Activated T-helper 1 cell treated with anti-CD3 and anti-CD28 coated beads, Interleukin-2, amount 50 U/mL, for 16 hours (primary cell): ENCODE measurements at places on chromosomes 11 and 22.

- DNase-seq = no peak
Measured at GRCh38 chr11:35180317-35181233, 41.6 kb downstream of the CD44 start.

GRCh38 chr11:77056814-77057402, 9.9 kb upstream of the CAPN5 start:
- DNase-seq = no peak

- no peak for DNase-seq
Measured at GRCh38 chr11:61482513-61482912, 26.0 kb upstream of the LRRC10B start.

DNA sequence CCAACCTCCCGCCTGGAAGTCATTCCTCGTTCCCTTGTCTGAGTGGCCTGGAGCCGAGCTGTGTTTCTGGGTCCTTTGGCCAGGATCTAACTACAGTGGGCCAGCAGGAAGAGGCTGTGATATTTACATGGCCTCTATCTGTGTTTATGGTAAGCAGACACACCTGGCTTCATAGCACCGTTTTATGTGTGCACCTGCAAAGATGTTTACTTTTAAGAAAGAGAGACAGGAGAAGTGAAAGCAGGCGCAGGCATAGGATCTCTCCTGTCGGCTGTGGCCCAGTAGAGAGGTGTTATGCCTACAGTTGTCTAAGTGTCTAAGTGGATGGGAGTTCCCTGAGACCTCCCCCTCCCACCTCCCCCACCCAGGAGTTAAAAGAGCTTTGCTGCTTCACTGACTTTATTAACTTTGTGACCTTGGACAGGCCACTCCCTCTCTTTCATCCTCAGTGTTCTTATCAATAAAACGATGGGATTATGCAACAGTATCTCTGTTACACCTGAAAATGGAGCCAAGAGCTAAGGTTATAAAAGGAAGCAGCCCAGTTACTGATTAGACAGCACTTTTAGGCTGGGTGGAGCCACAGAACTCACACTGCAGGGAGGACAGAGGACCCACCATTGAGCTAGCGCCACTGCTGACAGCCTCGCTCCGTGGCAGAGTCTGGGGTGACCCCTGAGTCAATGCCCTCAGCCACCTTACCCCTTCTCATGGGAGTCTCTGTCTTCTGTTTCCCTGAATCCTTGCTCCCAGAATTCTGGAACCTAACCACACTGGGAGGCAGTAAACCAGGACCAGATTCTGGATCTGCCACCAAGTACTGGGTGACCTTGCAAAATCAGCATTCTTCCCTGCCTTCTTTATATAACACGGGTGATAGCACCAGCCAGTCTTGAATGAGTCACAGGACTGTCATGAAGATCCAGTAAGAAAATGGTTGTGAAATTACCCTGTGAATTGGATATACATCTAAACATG, 22.0 kb downstream of the ST14 start:
- DNase-seq = no peak

GRCh38 chr11:119480380-119481020, 57.5 kb upstream of the THY1 start:
- DNase-seq = no peak

- DNase-seq = no peak
Measured at GRCh38 chr11:36389811-36390210, 93.7 kb downstream of the PRR5L start.

DNA sequence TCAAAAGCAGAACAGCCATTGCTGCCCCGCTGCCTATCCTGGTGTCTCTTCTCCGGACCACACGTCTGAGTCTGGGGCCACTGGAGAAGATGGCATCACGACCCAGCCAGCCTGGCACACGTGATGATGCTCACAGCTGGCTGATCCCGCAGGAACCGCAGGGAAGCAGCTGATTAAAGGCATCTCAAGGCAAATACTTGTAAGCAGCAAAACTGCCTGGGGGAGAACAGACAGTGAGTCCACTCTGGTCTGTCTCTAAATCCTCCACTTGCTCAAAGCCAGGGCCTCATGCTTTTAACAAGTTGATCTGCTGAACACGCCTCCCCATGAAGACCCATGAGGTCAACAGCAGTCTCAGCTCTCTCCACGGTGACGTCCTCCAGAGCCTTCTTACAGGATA, 108.6 kb downstream of the BRD1 start:
- DNase-seq = no peak

DNA sequence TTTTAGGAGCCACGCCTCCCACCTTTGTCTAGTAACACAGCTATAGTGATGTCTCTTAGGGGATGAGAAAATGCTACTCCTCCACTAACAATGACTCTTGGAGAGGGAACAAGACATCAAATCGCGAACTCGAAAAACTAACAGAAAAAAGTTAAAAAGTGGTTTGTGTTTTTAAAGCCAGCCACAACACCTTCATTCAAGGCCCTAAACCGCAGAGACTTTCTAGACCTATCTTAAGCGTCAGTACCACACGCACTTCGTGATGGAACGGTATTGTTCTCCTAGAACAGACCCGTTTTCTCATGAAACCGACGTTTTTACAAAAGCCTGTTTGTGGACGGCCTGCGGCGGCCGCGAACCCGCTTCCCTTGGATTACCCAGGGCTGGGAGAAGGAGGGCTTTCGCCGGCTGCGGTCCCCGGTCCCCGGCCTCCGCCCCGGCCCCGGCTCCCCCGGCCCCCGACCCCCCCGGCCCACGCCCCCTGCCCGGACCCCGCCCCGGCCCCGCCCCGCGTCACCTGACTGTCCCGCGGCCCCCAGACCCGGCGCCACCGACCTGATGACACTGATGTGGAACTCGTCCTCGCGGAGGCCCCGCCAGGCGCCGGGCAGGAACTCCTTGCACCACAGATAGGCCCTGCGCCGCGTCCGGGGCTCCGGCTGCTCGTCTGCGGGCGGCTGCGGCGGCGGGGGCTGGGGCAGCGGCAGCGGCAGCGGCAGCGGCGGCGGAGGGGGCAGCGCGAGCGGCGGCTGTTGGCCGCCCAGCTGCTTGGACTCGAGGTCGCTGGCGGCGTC, 718 bp downstream of the CHKA start:
- no peak for DNase-seq

- DNase-seq = no peak
Measured at GRCh38 chr11:62680825-62681240, 2.0 kb upstream of the UBXN1 start.

DNA sequence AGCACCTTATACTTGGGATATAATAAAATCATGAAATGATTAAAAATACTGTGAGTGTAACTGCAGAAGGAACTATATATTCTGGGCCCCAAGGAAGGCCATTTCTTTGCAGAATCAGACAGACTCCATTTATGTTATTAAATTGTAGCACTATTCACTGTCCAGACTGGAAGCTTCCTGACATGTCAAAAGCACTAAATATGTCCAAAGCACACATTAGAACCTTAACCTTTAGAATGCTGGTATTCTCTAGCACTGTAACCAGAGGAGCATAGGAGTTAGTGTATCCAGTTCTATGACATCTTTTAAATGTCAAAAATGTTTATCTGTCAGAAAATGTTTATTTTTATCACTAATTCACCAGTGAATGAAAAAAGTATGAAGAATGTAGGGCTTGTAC, 246.9 kb downstream of the CADM1 start:
- DNase-seq = no peak

DNA sequence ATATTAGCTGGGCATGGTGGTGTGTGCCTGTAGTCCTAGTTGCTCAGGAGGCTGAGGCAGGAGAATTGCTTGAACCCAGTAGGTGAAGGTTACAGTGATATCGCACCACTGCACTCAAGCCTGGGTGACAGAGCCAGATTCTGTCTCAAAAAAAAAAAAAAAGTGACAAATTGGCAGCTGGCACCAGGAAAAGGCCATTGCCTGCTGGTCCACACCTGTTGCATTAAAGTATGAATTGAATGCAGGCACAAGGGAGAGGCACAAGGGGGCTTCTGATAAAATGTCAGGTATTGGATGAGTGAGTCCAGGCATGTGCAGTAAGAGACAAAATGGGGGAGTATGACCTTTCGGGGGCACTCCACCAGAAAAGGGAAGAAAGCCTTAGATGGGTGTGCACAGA, 28.2 kb downstream of the ZNF70 start:
- DNase-seq = no peak

DNA sequence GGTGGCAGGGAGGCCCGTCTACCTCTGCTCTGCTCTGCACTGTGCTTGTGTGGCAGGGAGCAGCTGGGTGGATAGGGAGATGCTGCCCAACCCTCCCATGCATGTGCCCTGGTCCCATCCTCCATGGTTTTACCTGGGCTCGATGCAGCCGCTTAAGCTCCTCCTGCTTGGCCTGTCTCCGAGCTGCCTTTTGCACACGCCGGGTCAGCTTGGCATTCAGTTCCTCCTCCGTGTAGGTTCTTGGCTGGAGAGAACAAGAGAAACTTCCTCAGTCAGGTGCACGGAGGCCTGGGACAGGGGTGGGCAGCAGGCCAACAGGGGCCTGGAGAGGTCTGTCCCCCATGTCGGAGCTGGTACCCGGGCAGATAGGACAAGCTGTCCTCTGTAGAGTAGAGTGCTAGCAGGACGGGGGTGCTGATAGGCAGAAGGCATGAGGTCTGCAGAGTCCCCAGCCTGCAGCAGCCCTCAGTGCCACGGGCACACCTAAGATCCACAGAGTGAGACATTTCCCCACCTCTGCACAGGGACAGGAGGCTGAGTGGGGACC, 36.4 kb upstream of the BID start:
- no peak for DNase-seq

DNA sequence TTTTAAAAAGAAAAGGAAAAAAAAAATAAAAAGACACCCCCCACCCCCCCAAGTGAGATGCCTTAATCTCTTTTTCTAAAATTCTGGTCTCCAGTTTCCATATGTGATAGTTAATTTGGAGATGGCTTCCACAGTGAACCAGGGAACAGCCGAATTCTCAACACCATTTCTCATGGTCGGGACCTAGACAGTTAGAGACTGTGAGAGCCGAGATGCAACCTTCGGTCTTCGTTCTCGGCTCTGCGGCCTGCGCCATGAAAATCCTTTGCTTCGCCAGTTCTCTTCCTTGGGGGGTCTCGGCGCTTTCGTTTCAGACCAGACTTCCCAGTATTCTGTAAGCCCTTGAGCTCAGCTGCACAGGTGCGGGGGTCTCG, 723 bp downstream of the CACNG2 start:
- no peak for DNase-seq
